ENCODE measurements at places on chromosomes 2 and 18. TPM values are rescaled to one million over a fixed set of nuclear protein-coding genes. Genes with fewer than 3 reads are reported as not detected.
A peak's percentile ranks its signal among the peaks of the same experiment; 100 is the strongest.

DNA sequence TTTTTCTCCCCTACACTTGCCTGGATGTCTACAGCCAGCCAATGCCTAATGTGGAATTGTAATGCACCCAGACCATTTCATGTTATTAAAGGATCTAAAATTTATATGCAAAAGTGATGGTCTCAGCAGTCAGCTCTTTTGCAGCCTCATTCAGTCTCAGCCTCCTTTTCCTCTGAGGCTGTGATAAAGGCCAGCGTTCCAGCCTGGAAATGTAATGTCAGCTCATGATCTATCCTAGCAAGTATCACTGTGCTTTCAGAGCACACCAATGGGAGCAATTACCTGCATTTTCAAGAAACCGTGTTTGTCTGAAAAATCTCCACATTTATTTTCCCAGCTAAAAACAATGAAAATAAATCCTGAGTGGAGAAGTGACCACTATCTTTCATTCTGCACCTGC, 274.6 kb downstream of the CDH20 start:
- DNase-seq = peak; percentile 13

GRCh38 chr2:191571163-191571769, 106.7 kb upstream of the NABP1 start:
- DNase-seq = peak; percentile 12

GRCh38 chr2:109450574-109451273, 163.0 kb downstream of the SEPTIN10 start:
- DNase-seq = no peak

DNA sequence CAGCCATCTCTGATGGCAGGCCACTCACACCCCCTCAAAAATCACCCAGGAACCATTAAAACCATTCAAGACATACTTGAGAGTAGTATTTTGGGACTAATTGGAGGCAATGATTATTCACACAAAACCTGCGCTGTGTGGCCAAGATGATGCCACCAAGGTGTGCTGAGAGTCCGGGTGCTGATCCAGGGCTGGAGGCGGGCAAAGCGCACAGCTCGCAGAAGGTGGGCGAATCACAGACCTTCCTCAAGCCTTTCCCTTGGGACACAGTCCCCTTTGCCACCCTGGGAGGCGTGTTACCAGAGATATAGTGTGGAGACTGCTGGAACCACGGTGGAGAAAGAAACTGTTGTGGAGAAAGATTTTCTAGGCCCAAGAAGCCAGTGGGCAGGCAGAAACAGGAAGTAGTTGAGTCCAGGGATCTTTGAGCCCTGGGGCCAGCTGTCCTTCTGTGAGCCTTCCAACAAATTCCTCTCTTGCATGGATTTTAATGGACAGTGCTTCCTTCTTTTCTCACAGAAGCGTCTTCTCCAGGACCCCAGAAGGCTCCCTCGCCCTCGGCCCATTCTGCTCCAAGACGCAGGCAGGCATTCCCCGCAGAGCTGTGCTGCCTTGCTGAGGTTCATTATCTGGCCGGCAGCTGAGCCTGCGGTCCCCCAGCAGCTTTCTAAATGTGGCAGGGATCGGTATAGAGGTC, 8.0 kb downstream of the COPS9 start:
- DNase-seq = no peak

DNA sequence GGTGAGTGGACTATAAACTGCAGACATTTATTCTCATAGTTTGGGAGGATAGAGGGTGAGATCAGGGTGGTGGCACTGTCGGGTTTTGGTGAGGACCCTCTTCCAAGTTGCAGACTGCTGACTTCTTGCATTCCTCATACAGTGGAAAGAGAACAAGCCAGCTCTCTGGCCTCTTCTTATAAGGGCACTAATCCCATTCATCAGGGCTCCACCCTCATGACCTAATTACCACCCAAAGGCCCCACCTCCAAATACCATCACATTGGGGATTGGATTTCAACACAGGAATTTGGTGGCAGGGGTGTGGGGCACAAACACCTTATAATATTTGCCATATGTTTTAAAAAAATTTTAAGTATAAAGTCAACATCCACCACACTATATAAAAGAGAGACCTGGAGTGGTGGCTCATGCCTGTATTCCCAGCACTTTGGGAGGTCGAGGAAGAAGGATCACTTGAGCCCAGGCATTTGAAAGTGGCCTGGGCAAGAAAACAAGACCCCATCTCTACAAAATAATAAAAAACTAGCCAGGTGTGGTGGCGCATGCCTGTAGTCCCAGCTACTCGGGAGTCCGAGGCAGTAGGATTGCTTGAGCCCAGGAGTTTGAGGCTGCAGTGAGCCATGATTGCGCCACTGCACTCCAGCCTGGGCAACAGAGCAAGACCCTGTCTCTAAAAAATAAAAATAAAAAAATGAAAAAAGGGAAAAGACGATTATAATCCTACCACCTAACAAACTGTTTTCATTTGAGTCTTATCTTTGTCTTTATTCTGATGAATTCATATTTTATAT, 44.0 kb downstream of the TCF7L1 start:
- DNase-seq = no peak

- DNase-seq = no peak
Measured at GRCh38 chr2:69152847-69153583, 140.0 kb downstream of the ANTXR1 start.

DNA sequence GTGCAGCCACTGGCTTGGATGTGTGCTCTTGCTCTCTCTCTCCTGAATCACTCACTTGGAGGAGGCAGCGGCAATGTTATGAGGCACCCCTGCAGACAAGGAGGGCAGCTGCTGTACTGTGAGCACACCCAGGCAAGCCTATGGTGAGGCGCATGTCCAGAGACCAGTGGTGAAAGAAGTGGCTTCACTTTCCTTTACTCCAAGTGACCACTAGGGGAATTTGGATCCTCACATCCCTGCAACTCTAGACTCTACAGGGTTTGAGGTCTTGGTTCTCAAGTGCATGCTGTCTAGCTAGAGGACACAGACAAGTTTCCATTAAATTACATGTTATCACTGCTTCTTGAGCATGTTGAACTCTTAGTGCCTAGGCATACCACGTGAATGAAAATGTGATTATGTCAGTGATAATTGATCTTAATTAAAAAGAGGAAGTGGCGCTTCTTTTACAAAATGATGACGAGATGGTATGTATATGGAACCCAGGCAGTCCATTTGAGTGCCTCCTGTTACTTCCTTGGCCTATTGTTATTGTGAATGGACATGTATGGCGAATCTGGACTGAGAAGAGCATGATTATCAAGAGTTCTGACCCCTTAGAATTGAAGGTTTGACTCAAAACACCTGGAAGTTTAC, 181.0 kb upstream of the CDH2 start:
- no peak for DNase-seq

GRCh38 chr2:95343429-95344214, 46.5 kb downstream of the KCNIP3 start:
- DNase-seq = no peak

- peak; percentile 41 for DNase-seq
Measured at GRCh38 chr2:189014449-189015138, 40.4 kb downstream of the COL3A1 start.

GRCh38 chr2:181105562-181105961, 125.2 kb downstream of the UBE2E3 start:
- no peak for DNase-seq

The NETO1 gene
- total RNA-seq = not detected

The ARHGAP28 gene
- total RNA-seq = 2.3 TPM

The MARCHF4 gene
- 0.13 TPM for total RNA-seq

The GAL3ST2 gene
- total RNA-seq = not detected

The ANKRD30BL gene
- total RNA-seq = not detected

The HTR2B gene
- total RNA-seq = 0.64 TPM

The HOXD9 gene
- 16.8 TPM for total RNA-seq
